Stimulated activated naive CD4-positive, alpha-beta T cell treated with Interleukin-2 at 50 U/mL for 16 hours (primary cell): ENCODE measurements at places on chromosomes 2 and 18.
A peak's percentile ranks its signal among the peaks of the same experiment; 100 is the strongest.

GRCh38 chr2:110678457-110679336, 834 bp upstream of the BUB1 start:
- DNase-seq, result peak; percentile 3

GRCh38 chr2:62686012-62686685, 19.4 kb upstream of the EHBP1 start:
- DNase-seq, result no peak

DNA sequence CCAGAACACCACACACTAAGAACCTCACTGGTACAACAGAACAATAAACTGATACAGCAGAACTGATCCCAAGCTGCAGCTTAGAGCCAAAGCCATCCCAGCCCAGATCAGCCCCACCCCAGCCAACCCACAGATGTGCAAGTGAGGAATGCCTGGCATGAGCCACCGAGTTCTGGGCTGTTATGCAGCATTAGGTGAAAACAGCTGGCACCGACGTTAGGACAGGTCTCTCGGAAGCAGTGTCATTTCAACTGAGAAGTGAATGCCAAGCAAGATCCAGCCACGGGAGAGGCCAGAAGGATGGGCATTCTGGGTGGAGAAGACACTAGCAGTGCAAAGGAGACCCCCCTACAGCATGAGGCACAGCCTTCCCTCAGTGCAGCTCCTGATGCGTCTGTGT, 38.9 kb downstream of the ADCY3 start:
- DNase-seq, result no peak

DNA sequence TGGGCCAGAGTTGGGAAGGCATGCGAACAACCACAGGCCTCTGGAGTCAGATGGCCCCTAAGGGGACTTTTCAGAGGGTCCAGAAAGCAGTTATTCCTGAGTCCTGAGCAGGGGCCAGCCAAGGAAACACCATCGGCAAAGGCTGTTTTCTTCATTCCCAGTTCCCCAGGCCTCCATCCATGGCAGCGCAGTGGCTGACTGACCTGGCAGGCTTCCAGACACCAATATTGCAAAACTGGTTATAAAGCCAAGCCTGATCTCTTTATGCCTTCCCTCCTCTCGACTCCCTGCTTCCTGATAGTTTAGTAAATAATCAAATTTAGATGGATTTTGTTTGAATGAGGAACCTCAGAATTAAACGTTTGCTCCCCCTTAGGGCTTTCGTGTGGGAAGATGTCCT, 133.4 kb upstream of the ITGA6 start:
- DNase-seq, result no peak

GRCh38 chr2:18413676-18414396, 146.6 kb downstream of the RDH14 start:
- no peak for DNase-seq

DNA sequence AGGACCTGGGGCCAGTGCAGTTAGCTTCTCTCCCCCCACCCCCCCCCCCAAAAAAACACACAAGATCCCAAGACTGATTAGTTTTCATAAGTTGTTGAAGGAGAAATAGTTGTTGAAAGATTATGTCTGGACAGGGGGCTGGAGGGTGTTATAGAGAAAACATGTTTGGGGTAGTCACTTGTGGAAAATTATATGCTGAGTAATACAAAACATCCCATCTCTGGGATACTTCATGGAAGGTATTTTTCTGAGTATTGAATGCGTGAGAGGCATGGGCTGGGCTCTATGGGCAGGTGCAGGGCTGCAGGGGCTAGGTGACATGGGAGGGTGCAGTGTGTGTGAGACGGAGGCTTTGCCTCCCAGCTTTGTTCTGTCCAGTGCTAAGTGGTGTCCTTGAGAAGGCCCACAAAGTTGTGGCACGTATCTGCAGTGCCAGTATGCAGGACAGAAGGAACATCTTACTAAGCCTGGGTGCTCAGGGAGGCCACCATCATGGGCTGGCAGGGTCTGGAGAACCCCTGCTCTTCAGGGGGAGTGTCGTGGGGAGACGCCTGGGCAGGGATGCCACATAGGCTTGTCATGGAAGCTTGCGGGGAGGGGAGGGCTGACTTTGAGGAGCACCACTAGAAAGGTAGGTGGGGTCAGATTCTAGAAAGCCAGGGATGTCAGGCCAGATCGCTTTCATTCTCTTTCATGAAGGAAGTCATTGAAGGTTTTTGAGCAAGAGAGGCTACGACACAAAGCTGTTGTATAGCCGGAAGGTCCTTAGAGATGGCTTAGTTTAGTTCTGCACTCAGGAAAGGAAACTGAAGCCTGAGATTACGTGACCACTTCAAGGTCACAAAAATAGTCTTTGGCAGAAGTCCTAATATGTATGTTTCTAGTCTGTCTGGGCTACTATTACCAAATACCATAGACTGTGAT, 232.0 kb downstream of the LDLRAD4 start:
- DNase-seq, result no peak

- peak; percentile 21 for DNase-seq
These were observed 721 bp downstream of the ADAM17 start for GRCh38 chr2:9554921-9555296.

DNA sequence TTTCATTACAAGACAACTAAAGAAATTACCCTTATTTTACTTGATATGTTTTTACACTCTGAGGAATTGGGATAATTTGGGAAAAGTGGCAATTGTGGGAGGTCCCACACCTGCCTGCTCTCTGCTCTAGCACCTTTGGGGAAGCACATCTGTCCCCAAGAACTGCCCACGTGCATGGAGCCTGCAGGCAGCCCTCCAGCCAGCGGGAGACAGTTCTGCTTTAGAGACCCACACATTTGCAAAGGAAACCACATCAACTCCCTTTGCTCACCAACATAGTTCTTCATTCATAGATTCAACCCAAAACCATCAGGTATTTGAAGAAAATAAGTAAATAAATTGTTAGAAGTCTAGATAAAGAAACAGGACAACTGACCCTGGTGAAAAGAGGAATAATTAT, 239.9 kb upstream of the ID2 start:
- DNase-seq, result no peak

GRCh38 chr2:18132697-18133096, 254.2 kb downstream of the KCNS3 start:
- DNase-seq, result no peak

DNA sequence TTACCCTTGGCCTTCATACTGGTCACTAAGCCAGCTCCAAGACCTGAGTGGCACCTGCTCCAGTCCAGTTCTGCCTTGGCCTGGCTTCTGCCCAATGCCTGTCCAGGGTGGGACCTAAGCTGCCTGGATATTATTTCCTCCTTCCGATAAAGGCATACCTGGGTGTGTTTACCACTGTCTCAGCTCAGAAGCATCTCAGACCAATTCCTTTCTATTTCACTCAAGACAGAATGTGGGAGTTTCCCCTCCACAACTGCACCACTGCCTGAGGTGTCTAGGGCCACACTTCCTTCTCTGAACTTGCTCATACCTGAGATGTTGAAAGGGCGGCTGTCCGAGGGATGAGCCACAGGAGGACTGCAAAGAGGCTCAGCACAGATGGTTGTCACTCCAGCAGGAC, 18.4 kb upstream of the CAB39 start:
- no peak for DNase-seq

GRCh38 chr2:149331023-149331400, 625 bp downstream of the LYPD6 start:
- DNase-seq, result no peak

DNA sequence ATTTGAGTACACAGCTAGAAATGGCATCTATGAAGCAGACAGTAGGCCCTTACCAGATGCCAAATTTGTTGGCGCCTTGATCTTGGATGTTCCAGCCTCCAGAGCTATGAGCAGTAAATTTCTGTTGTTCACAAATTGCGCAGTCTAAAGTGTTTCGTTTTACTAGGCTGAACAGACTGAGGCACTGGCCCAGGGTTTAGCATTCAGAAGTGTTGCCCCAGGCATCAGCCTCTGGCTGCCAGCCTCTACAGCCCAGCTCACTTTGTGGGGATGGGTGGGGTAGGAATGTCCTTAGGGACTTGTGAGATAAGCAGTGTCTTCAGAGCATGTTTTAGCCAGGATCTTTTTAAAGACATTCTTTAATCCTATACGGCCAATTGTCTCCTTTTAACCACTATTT, 51.5 kb upstream of the MGAT5 start:
- DNase-seq, result no peak

- no peak for DNase-seq
These were observed 15.4 kb downstream of the NPPC start for GRCh38 chr2:231910771-231911170.

- no peak for DNase-seq
These were observed 40.0 kb upstream of the FOSL2 start for GRCh38 chr2:28352610-28353195.

GRCh38 chr2:203711399-203711798, 5.0 kb downstream of the CD28 start:
- DNase-seq, result no peak

GRCh38 chr18:48572402-48573126, 33.7 kb downstream of the CTIF start:
- DNase-seq, result no peak

DNA sequence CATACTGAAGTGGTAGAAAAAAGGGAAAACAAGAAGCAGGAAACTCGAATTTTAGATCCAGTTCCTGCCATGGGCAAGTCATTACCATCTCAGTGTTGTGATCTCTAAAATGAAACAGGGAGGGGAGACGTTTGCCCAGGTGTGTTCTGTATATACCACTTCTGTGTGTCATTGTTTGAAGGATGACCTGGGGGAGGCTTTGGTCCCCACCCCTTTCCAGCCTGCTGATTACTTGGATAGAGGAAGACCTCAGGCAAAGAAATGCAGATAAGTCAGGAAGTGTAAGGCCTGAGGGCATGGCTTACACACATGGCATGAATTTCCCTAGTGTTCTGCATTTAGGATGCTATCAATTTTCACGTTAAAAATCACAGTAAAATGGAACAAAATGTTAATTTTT, 205.2 kb upstream of the CXCR4 start:
- no peak for DNase-seq

DNA sequence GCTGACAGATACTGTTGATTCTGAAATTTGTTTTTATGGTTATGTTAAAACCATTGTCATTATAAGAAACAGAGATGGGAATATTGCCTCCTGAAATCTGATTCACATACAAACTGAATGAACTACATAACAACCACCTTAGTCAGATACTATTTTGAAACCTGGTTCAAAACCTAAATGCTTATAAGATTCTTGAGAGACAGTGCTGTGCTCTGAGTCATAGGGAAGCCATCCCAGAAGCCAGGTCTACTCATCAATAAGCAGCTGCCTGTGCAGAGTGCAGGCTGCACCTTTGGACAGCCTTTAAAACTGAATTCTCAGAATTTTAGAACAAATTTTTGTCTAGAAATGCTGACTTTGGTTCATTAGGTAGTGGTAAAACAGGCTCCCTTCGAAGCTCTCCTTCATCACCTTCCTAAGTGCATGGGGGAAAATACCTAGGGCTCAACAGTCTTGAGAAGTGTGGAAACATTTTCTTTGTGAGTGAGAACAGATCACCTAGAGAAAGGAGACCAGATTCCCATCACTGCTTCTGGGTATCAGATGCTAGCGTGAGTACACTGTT, at the start of gene SERPINB7:
SERPINB7 (plus strand) TSS at position 253 of the 565 bp plus-strand sequence. CDS start 6,955 bp downstream, outside the sequence.
- no peak for DNase-seq

DNA sequence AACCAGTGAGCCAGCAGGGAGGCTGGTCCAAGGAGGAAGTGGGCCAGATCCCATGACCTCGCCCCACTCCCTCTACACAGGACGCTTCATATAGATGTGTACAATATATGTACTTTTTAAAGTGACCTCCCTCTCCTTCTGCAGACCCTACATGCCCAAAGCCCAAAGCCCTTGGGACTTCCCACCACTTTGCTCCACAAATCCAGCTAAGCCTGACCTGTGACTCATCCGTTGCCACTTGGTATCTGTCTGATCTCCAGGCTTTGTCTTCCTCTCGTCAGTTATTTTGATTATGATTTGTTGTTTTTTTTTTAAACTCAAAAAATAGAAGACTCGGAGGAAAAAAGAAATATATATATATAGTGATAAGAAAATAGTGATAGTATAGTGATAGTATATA, 470.8 kb downstream of the KCNJ3 start:
- DNase-seq, result no peak

DNA sequence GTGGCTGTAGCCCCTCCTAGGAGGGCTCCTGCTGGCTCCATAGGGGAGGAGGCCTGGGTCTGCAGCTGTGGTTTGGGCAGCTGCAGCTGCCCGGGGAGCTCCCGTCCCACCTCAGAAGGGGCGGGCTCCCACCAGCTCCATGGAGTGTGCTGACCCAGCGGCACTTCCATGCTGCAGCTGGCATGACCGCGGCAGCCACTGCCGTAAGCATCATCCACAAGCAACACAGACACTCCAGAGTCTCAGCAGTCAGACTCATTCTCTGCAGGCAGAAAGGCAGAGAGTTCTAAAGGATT, 660.1 kb upstream of the RAB6C start:
- DNase-seq, result no peak

DNA sequence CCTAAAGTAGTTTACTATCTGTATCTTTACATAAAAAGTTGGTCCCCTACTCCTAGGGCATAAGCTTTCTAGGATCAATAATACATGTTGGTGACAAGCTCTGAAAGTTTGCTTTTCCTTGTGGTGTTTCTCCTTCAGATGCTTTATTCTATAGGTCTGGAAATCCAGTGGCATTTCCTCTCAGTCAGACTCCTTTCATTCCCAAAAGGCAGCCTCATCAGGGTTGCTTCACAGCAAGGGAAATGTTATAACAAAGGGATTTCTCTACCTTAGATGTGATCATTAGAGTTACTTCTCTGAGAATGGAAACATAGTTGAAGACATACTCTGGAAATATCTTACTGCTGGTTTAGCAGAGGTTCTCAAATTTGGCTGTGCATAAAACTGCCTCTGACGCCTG, 1072.4 kb upstream of the ZEB2 start:
- DNase-seq, result no peak

DNA sequence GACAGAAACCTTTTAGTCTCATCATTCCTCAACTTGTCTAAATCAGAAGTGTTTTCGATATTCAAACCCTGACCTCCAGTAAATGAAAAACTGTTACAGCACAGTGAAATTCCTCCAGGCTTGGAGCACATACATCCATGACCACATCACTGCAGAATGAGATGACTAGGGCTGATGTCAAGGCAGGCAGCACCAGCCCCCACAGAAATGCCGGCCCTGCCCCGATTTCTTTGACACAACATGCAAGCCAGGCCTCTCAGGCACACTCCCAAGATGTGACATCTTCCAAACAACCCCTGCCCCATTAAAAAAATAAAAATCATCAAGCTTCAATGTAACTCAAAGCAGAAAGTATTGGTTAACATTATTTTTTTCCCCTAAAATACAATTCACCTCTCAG, 103.3 kb downstream of the CTAGE1 start:
- DNase-seq, result no peak

DNA sequence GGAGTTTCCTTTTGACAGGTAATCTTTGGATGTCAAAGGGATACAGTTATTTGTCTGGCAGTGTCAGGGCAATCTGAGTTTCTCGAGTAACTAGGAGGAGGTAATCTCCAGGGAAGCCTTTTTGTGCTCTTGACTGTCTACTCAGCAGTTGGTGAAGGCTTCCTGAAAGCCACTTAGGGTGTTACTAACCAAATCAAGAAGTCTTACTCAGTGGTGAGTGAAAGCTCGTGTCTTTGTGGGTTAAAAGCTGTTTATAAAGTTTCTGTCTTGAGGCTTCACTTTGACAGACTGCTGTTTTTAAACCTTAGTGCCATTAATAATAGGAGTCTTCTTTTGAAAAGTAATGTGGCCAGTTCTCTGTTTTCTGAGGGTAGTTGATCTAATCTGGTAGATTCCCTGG, 1.7 kb downstream of the THSD7B start:
- no peak for DNase-seq
